ACHN (cell line): ENCODE measurements at places on chromosomes 5 and 9.

GRCh38 chr9:98568234-98568908, 140.4 kb downstream of the GABBR2 start:
- DNase-seq: no peak

DNA sequence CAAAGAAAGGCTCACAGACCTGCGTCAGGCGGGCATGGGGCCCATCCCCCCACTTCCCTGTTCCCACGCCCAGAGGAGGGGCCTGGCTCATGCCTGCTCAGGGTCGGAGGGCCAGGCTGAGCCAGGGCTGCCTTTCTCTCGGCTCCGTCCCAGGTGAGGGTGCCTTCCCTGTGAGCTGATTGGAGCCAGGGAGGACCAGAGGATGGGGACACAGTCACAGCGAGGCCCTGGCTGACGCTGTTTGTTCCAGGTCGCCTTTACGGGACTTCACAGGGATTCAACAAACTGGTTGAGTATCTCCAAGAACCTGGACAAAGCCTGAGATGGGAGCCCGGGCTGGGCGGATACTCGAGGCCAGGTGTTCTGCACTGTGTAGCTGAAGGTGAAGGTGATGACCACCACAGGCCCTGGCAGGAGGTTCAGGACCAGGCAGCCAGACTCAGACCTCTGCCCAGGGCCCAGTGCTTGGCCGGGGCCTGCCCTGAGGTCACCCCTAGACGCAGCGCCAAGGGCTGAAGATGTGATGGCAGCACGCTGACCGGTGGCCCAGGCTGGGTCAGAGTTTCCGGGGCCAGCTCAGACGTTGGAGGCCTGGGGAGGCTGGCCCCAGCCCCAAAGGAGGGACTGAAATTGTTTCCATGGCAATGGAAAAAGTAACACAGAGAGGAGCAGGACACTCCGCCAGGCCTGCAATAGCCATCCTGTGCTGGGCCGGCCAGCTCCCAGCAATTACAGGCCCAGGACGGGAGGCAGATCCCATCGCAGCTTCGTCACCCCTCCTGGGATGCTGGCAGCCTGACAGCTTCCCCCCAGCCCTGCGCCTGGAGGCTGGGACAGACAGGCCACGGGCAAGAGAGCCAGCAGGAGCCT, 65.3 kb upstream of the ADAMTS2 start:
- no peak for DNase-seq

DNA sequence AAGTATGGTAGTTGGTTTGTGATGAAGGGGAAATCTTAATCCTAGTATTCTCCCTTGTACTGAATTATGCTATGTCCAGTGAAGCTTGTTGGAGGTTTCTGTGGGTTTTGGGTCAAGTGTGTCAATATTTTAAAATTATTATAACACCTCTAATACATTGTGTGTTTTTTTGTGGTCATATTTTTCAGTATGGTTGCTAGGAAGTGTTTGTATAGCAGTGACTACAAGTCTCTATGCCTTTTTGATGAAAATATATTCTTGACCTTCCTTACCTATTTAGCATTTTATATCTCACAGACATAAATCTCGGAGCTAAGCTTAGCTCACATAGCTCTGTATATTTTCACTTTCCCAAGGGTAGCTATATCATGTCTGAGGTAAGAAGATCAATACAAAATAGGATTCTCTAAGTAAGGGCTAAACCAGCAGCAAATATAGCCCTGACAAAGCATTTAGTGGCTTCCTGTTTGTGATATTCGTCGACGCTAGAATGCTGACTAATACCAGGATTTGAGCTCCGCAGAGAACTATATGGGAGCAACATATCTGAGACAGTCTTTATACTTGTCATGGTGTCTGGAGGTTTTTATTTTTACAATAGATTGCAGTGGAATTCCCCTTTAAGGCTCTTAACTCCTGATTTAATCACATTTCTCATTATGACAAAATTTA, 82.3 kb downstream of the MACIR start:
- no peak for DNase-seq

GRCh38 chr5:73437101-73437776, 11.3 kb downstream of the FOXD1 start:
- peak; percentile 82 for DNase-seq

- no peak for DNase-seq
Measured at GRCh38 chr5:63249960-63250359, 671.3 kb downstream of the LRRC70 start.

DNA sequence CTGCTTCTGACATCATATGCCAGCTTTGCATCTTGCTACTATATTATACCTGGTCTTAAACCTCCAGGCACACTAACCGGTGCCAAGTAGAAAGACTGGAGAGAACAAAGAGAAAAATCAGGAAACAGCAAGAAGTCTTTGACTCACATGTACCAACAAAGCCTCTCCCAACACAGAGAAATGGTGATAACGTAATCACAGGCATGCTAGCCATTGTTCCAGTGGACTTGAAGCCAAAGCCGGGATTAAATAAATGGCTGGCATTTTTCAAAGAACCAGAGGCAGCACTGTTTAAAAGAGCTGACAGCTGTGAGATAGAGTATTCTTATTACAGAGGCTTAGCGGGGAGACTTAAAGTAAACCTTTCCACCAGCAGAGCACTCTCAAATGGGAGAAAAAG, 148.4 kb upstream of the NFIL3 start:
- no peak for DNase-seq

GRCh38 chr5:93281980-93282772, 298.8 kb downstream of the NR2F1-AS1 start:
- DNase-seq: no peak

DNA sequence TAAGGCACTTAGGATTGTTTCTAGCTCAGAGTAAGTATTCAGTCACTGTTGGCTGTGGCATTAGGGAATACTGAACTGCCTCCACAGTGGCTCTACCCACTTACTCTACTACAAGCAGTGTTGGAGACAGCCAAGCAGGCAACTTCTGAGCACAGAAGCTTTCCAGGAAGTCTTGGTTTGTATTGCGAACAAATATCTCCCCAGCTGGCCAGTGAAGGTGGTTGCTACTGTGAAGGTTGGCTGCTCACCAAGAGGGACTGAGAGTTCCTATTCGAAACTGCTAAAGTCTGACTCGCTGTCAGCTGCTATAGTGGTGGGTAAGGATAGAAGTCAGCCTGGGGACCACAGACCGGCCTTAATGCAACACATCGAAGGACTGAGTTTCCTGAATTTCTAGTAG, 319.1 kb downstream of the KIF4B start:
- DNase-seq: no peak

GRCh38 chr9:34203992-34204635, 25.3 kb downstream of the UBAP1 start:
- no peak for DNase-seq

- DNase-seq: no peak
Measured at GRCh38 chr5:169521366-169521983, 62.1 kb upstream of the SPDL1 start.

GRCh38 chr5:173758676-173759075, 129.5 kb upstream of the CPEB4 start:
- no peak for DNase-seq

DNA sequence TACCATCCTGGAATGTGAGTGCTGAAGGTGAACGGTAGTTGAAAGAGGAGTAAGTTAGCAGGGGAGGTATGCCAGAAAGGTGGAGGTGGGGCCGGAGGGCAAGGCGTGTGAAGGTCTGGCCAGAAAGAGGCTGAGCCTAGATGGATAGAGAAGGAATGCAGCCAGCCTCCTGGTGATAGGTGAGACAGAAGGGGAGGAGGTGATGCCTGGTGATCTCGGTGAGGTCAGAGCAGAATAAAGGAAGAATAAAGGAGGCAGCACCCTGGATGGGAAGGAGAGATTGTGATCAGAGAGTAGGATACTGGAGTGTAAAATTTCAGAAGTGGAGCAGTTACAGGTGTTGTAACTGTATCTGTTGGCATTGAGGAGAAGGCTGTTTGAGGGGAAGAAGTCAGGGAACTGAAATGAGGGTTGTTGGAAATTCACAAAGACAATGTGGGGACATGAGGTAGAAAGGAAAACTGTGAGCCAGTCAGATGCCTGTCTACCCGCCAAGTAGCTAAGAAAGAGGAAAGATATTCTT, 2.0 kb downstream of the GNG10 start:
- no peak for DNase-seq

DNA sequence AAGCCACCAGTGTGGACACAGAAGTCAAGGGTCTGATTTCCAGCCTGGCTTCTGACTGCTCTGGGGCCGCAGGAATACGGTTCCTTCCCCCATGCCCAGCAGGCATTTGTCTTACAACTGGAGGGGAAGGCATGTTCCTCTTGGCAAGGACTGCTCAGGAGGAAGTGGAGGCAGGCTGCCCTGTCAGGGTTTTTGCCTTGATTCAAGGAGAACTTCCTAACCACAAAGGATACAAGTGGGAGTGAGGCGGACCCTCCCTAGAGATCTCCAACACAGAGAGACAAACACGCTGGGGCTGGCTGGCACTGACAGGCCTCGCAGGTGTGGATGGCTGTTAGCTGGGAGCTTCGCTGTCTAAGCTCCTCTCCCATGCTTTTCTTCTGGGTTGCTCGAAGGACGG, 19.1 kb downstream of the TGFBI start:
- DNase-seq: no peak

- no peak for DNase-seq
Measured at GRCh38 chr9:111615928-111616327, 15.2 kb upstream of the DNAJC25 start.

GRCh38 chr5:114265432-114266060, 96.3 kb upstream of the KCNN2 start:
- no peak for DNase-seq

GRCh38 chr9:121399126-121399882, 29.3 kb upstream of the STOM start:
- DNase-seq: no peak

- peak; percentile 20 for DNase-seq
Measured at GRCh38 chr9:18350995-18351595, 122.9 kb upstream of the ADAMTSL1 start.

GRCh38 chr5:13529300-13529699, 415.2 kb downstream of the DNAH5 start:
- no peak for DNase-seq

DNA sequence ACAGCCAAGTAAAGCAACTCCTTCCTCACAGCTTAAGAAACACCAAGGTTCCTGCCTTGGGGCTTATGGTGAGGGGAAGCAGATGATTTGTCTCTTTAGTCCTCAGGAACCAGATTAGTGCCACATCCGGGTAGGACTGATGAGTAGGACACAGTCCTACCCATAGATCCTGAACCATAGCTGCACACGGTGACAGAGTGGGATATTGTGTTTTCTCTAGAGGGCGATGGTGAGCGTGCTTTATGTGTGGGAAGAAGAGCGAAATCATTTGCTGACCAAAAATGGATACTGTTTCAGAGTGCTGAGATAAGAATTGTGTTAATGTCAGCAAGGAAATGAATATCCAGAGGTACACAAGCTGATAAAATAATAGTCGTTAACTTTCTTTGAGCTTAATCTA, 209.0 kb upstream of the FBXL7 start:
- no peak for DNase-seq

- no peak for DNase-seq
Measured at GRCh38 chr9:106111039-106111730, 416.8 kb downstream of the TMEM38B start.
